ENCODE measurements at places on chromosomes 3 and 15.

- DNase-seq = peak; percentile 24
These were observed 13.3 kb upstream of the CFAP44 start for GRCh38 chr3:113454630-113455029.

DNA sequence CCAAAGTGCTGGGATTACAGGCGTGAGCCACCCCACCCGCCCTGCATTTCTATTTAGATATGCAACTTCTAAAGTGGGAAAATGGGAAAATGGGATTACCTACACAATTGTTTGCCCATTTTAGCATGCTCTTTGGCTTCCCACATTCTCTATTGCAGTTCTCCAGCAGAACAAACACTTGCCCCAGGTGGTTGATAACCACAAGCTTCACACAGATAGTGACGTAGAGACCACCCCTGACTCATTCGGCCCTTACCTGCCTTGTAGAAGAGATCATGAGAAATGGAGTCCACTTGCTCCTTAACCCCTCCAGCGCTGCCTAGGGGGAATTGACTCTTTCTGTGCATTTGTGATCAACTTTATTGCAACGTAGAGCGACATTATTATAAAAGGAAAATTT is 83.2 kb upstream of the RAP2B start:
- no peak for DNase-seq

DNA sequence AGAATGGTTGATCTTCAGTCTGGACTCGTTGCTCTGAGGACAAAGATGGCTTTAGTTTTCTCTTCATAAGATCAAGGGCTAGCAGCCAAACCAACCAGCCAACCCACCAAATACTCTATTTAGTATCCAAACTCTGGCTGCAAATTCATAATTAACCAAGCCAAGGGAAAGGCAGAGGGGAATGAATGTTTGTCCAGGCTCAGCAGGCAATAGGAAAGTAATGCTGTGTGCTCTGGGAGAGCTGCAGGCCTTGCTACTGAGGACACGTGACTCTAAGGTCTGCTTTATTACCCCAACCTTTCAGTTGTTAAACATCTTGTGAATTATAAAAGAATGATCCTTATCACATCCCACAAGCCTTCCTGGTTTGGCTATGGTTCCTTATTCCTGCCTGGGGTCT is 52.3 kb upstream of the GALNT15 start:
- DNase-seq = no peak

DNA sequence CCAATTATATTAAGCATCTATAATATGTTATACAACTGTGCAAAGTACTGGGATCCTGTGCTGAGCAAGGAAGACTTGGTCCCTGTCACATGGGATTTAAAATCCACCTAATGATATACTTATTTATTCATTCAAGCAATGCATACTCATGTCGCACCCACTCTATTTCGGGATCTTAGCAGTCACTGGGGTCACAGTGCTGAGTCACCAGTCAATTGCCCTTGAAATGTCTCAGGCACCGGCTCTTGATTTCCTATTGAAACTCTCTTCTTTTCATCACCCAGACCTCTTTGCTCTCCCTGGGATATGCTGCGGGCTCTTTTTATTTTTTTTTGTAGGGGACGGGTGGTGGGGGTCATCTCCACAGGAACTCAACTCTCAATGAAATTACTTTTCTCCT is 194.5 kb upstream of the GAP43 start:
- DNase-seq = no peak

DNA sequence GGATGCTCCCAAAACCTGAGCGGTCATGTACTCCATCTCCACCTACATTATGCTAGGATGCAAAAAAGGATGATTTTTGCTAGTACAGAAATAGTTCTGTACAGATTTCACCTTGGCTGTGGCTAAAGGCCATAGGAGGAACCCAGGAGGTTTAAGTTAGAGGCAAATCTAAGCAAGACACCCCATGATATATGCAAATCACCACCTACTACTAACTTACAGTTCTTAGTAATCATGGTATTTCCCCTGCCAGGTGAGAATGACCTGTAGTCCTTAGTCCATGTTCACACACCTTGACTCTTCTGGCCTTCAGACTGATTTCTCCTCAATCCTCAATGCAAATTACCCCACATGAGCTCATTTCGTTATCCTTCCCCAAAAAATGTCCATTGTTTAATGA is 154.2 kb downstream of the IMPG2 start:
- DNase-seq = no peak

DNA sequence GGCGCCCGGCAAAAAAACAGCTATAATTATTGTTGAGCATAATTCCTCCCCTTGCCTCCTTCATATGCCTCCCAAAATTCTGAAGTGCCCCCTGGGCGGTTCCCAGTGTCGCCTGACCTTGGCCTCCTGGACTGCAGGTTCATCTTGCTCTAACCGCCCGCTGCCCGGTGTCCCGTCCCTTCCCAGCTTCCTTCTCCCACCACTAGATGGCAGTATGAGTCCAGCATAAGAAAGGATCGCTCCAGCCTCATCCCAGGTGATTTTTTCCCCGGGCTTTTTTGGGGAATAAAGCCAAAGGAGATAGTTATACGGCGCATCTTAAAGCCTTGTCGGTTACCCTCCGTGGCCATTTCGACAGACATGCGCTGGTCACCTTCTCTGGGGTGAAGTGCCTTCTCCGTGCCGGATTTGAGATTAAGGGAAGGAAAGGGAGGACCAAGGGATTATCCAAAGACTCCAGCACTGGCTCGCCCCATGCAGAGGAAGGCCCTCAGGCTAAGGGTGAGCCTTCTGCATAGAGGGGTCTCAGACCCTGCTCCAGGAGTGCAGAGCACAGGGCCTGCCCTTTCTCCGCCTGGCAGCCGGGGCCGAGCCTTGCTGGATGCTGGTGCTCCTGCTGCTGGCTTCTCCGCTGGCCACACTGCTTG is 45.8 kb upstream of the TRA2B start:
- no peak for DNase-seq

- DNase-seq = no peak
These were observed 22.6 kb upstream of the PEX5L start for GRCh38 chr3:180059356-180059755.

- no peak for DNase-seq
These were observed 9.6 kb upstream of the ABTB1 start for GRCh38 chr3:127663151-127663550.

GRCh38 chr3:143307613-143308183 is 188.1 kb downstream of the CHST2 start:
- DNase-seq = no peak

DNA sequence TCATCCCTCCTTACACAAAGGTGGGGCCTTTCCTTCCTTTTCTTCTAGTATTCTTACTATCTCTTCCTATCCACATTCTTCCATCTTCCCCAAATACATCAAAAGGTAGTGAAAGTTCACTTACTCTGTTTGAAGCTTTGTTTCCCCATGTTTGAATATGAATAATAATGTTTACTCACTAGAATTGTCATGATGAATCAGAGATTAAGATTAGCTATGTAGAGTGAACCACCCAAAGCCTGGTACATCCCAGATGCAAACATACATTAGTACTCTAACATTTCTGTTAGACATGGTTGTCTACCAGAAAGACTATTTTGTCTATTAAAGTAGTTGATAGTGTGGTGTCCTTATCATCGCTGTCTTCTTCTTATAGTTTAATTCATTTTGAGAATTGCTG is 327.1 kb upstream of the TBC1D5 start:
- no peak for DNase-seq

DNA sequence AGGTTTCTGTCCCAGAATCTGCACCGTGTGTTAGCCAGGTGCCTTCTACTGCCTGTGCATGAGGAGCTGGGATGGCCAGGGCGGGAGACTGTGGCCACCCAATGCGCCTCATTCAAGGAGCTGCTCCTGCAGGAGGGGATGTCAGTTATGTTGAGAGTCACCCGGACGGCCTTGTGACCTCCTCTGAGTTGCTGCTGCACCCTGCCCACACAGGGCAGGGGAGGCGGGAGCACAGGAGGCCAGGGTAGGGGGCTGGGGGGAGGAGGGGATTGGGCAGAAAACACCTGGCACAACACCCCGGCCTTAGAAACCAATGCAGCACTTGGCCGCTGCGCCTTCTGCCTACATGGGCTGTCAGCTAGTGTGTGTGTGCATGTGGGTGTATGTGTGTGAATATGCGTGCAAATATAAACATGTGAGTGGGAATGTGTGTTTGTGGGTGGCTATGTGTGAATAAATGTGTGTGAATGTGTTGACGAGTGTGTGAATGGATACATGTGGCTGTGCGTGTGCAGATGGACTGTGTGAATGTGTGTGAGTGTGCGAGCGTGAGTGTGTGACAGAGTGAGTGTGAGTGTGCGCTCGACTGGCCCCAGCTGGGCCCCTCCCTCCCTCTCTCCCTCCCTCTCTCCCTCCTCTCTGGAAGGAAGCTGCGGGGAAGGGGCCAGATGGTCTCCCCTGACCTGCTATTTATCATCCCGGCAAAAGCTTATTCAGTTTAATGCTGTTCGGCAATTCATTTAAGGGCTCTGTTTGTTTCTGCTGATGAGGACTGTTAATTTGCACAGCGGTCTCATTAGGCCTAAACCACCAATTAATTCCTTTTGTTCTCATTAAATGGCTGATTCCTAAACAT is 106.9 kb downstream of the TLE3 start:
- DNase-seq = no peak

GRCh38 chr15:60993948-60994347 is 235.2 kb downstream of the RORA start:
- no peak for DNase-seq

DNA sequence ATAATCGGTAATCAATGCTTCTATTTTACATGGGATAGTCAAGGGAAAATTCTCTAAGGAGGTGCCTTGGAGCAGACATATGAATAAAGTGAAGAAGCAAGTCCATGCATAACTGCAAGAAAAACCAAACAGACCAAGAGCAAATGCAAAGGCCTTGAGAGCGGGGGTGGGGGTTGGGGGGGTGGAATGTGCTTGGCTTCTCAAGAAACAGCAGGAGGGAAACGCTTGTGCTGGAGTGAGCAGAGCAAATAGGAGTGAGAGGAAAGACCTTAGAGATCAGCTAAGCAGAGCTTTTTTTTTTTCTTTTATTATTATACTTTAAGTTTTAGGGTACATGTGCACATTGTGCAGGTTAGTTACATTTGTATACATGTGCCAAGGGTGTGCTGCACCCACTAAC is 260.8 kb downstream of the ARPP21 start:
- DNase-seq = no peak

DNA sequence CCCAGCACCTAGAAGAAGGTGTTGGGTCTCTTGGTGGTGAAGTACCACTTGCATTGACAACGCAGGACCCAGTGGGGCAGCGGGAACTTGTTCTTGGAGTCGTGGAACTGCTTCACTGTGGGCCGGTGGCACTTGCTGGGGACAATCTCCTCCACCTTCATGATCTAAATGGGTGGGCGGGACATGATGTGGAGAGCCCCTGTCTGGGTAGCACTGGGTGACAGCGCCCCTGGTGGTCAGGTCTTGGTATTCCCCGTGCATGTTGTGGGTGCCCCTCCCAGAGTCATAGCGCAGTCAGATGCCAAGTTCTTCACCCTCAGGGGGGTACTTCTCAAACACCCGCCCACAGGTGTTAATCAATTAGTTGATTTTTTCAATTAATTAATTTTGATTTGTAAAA is 60.2 kb downstream of the AGBL1 start:
- no peak for DNase-seq

- no peak for DNase-seq
These were observed 456 bp upstream of the TMEM62 start for GRCh38 chr15:43132830-43133429.

- no peak for DNase-seq
These were observed 54.1 kb upstream of the ACTC1 start for GRCh38 chr15:34849364-34849959.

GRCh38 chr15:26970712-26971210 is at the start of gene GABRG3:
Gene GABRG3 (plus strand): TSS chr15:26971181.
- DNase-seq = no peak

DNA sequence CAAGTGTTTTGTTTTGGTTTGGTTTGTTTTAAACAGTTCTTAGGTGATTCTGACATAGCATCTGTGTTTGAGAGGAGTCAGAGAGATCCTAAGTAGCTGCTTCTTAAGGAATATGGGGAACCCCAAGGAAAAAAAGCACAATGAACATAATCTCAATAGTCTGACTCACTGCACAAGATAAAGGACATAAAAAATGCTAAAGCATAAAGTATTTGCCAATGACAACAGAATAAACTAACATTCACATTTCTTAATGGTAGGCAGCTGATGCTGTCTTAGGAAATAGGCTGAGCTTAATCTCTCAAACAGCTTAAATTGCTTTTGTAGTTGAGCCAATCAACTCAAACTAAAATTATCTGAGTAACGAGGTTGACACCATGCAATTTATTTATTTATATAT is 2.9 kb downstream of the NCEH1 start:
- DNase-seq = no peak

All from GF-D8 (cell line).